IgD-negative memory B cell (primary cell): ENCODE measurements at places on chromosomes 4 and X. TPM values are rescaled to one million over a fixed set of nuclear protein-coding genes. Genes with fewer than 3 reads are reported as not detected.

XAGE1A gene
- polyA plus RNA-seq: not detected

FRG1 gene
- polyA plus RNA-seq: 59.3 TPM

CT47B1 gene
- polyA plus RNA-seq: not detected

TRAM1L1 gene
- not detected for polyA plus RNA-seq

GSX2 gene
- polyA plus RNA-seq: 1.2 TPM

OPRPN gene
- not detected for polyA plus RNA-seq

ERAS gene
- polyA plus RNA-seq: not detected

RIBC1 gene
- polyA plus RNA-seq: 0.78 TPM

CWH43 gene
- polyA plus RNA-seq: not detected

ALAS2 gene
- polyA plus RNA-seq: not detected

ERVMER34-1 gene
- not detected for polyA plus RNA-seq

LAMP2 gene
- 49.0 TPM for polyA plus RNA-seq

LIAS gene
- polyA plus RNA-seq: 11.1 TPM

EREG gene
- polyA plus RNA-seq: not detected

SLC4A4 gene
- polyA plus RNA-seq: not detected

CXXC4 gene
- not detected for polyA plus RNA-seq

PDE5A gene
- polyA plus RNA-seq: 2.0 TPM

DUSP21 gene
- not detected for polyA plus RNA-seq
